GM04503 (cell line): ENCODE measurements at places on chromosomes 1 and 21.

DNA sequence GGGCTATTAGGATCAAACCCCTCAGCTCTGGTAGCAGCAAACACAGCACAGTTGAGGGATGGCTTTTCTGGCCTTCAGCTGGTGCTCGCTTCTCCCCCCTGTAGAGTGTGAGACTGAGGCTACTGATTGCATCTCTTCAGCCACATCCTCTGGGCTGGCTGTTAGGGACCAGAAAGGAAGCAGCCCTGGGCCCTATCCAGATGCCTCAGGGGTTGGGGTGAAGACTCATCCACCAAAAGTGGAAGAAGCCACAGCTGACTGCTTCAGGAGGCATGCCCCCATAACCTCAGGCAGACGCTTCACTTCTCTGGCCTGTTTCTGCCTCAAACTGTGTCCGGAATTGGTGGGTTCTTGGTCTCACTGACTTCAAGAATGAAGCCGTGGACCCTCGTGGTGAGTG, 6.2 kb upstream of the TMEM200B start:
- DNase-seq: no peak

DNA sequence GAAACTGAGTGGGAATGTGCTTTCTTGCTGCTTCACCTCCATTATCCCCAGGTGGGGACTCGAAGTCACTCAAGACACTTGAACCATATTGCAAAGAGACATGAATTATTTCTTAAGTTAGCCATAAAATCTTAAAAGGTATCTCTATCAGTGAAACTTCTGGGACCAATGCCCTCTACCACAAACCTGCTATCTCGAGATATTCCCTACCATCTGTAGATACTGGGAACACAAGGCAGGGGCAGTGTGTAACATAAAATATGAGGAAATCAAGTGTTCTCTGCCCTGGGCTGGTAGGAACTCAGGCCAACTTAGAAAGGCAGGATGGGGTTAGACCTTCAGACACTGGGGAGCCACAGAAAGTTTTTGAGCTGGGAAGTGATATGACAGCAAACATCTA, 1.3 kb upstream of the CD58 start:
- DNase-seq: no peak

GRCh38 chr1:172018727-172019311, 177.5 kb downstream of the DNM3 start:
- no peak for DNase-seq

DNA sequence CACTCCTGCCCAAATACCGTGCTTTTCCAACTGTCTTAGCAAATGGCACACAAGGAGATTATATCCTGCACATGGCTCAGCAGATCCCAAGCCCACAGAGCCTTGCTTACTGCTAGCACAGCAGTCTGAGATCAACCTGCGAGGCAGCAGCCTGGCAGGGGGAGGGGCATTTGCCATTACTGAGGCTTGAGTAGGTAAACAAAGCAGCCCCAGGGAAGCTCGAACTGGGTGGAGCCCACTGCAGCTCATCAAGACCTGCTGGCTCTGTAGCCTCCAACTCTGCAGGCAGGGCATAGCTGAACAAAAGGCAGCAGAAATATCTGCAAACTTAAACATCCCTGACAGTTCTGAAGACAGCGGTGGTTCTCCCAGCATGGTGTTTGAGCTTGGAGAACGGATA, 70.1 kb upstream of the PTBP2 start:
- DNase-seq: no peak

- no peak for DNase-seq
These were observed 16.5 kb downstream of the SPOCD1 start for GRCh38 chr1:31799196-31799894.
